ENCODE measurements at places on chromosomes 11 and 22.

DNA sequence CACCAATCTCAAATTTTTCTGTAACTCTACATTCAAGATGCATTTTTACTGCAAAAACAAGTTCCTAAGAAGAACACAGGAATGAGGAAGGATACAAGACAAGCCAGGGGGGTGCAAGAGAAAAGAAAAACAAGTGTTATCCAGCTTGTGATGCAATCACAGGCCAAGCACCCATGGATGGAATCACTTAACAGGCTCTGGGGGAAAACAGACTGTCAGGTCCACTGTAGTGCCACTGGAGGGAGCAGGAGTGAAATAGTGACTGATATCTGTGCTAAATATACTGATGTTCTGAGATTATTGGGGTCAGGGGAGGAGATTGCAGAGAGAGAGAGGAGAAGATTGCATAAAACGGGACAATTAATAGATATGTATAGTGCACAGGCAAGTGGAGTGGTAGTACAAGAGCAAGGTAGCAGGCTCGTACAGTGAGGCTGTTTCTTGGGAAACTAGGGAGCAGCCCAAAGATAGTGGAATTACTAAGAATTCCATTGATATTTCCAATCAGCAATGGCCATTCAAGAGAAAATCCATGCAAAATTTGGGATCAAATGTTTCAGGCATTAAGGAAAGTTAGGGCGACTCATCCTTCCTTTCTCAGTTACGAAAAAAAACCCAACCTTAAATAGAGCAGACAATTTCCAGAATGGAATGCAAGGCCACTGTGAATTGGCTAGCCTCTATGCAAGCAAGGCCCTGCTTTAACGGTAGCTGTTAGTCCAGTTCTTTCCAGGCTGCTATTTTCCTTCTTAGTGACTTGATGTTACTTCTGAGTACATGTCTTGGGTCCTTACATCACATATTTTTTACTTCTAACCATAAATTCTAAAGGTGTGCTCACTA is 52.2 kb upstream of the CEP126 start:
- DNase-seq = no peak

DNA sequence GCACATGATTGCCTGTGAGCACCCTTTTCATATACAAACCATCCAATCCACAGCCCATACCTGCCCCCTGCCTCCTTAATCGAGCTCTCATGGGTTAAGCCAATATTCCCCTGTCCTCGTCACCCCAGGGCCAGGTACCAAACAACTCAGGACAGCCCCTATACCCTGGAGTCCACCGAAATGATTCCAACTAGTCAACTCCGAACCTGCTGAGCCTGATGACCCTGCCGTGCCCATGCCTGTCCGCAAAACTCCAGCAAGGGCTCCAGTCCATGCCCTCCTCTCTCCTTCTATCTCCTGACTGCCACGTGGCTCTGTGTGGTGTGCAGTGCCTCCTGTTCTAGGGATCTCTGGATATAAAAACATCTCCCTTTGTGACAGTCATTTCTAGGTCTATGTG is 35.5 kb upstream of the SYT13 start:
- no peak for DNase-seq

GRCh38 chr11:43327987-43328386 is 16.2 kb downstream of the API5 start:
- no peak for DNase-seq

DNA sequence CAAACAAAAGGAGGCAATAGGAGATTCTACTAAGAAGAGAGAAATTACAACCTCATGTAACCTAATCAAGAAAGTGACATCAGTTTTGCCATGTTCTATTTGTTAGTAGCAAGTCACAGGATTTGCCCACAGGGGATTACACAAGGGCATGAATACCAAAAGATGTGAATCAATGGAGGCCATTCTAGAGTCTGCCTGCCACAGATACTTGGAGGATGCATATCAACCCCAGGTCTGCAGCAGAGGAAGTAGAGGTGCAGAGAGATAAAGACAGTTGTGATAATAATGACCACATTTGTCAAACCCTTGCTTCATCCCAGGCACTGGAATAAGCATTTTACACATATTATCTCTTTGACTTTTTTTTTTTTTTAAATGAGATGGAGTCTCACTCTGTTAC is 2.4 kb upstream of the ASCC2 start:
- no peak for DNase-seq

- DNase-seq = no peak
Observed at GRCh38 chr11:8794677-8795103, 112.1 kb downstream of the RPL27A start.

DNA sequence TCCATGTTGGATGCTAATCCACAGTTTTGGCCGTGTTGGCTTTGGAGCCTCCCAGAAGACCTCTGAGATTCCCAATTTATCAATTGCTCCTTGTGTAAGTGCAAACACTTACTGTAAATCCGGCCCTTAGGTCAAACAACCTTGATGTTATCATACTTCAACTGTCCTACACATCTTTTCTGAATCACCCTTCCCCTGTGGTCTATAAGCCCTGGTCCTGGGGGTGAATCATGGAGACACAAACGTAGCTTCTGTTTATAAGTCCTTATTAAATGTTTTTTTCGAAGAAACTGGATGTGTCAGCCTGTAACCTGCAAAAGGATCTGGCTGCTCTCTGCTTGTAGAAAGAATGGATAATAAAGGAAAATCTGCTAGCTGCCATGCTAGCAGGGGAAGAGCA is 1.7 kb upstream of the IL10RA start:
- DNase-seq = no peak

All from stimulated activated CD8-positive, alpha-beta memory T cell treated with anti-CD3 and anti-CD28 coated beads, Interleukin-2, amount 100 ng/mL, for 1 hour (primary cell).